ENCODE measurements at places on chromosomes 7 and 10.

GRCh38 chr10:117945651-117946050, 101.1 kb downstream of the RAB11FIP2 start:
- no peak for DNase-seq

GRCh38 chr10:100346351-100346764, 675 bp upstream of the SCD start:
- peak; percentile 67 for DNase-seq

GRCh38 chr7:16627236-16627635, 18.3 kb downstream of the ANKMY2 start:
- no peak for DNase-seq

GRCh38 chr10:57699944-57700343, 567.8 kb downstream of the IPMK start:
- DNase-seq, result no peak

DNA sequence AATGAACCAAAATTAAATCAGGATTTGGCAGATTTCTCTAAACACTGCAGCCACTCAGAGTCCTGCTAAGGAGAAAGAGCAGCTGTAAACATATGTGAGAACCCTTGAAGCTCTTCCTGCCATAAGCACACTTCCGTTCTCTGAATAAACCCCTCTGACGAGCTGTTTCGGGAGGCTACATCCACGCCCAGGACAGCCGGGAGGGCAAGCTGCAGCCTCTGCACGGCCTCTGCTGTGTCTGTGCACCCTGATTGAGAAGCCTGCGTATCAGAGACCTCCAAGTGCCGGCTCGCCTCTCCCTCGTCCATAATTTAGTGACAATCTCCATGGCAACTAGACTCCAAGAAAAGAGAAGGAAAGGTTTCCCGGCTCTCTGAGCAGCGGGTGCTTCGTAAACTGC, 114.4 kb downstream of the PTPRN2 start:
- DNase-seq, result peak; percentile 21

DNA sequence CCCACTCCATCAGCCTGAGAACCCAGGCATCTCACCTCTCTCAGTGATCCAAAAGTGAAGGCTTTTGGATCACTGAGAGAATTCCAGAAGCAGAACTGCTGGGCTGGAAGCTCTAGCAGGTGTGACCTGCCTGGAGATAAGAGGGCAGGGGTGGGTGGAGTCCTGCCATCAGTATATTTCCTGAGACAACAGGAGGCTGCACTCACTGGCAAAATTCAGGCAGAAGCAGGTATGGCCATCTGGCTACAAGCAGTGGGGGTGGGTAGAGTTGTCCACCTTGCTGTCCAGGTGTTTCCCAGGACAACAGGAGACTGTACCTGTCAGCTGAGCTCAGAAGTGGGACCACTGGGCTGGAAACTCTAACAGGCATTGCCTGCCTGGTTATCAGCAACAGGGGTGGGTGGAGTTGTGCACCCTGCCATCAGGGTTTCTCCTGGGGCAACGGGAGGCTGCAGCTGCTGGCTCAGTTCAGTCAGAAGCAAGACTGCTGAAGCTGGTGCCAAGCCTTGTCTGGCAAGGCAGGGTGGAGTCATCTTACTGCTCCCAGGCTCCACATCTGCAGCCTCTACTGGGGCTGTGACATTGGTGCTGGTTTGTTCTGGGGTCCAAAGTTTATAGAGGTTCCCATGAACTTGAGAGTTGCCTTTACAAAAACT, 47.2 kb upstream of the SFTPD start:
- DNase-seq, result peak; percentile 39

DNA sequence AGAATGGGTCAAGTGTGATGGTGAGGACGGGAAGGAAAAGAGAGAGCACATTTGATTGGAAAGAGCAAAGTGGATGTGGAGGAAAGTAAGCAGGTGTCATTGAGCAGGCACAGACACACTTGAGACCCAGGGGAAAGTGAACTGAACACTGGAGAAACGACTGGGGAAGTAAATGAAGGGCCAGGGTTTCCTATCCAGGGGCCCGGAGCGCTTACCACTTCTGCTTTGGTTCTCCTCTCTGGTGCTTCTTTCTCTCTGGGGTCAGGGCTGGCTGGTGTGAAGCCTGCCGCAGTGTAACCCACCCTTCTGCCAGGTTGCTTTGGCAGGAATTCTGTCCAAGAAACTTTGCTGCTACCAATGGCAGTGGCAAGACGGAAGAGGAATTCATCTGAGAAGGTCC, 219.3 kb downstream of the SKAP2 start:
- DNase-seq, result no peak

DNA sequence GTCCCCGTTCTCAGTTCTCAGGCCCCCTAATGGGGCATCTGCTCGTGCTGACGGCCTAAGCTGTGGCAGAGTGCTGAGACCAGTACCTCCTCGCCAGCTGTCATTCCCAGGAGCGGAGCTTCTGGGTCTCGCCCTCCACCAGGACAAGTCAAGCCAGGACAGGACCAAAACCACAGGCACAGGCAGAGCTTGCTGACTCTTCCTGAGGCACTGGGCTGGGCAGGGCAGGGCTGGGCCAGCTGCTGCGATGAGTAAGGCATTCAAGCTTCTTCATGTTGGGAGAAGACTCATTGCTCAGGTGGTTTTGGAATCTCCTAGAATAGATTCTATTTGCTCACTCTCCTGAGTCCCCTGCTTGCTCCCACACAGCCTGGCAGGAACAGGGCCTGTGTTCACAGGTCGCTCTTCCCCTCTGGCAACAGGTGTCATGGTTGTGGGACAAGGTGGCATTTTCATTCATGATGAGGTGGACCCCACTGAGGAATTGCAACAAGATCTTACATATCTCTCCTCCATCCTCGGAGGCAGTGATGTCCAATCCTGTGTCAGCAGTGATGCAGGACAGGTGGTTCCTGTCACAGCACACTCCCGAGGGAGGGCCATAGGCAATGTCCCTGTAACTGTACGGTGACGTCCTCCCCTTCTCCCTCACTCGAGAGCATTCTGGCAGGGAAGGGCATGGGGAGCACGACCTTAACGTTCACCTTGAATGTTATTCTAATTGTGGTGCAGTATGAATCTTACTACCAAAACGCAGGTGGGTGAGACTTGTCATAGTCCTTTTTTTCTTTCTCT, 17.0 kb upstream of the SH3PXD2A start:
- no peak for DNase-seq

- DNase-seq, result no peak
Measured at GRCh38 chr7:14170872-14171271, 181.4 kb upstream of the ETV1 start.

DNA sequence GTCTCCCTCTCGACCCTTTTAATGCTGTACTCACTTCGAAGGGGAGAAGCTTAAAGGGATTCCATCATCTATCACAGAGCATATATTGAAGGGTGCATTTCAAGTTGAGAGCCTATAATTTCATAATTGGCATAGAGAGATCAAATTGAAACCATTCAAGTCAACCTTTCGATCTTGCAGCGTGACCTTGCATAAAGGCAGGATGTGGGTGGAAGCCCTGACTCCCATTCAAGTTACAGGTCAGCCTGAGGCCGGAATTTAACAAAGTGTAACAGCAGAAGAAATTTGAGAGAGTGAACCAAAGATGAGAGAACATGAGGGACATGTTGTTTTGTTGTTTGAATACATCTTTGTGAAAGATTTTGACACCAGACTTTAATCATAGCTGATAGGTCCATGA, 195.3 kb upstream of the TPK1 start:
- no peak for DNase-seq

DNA sequence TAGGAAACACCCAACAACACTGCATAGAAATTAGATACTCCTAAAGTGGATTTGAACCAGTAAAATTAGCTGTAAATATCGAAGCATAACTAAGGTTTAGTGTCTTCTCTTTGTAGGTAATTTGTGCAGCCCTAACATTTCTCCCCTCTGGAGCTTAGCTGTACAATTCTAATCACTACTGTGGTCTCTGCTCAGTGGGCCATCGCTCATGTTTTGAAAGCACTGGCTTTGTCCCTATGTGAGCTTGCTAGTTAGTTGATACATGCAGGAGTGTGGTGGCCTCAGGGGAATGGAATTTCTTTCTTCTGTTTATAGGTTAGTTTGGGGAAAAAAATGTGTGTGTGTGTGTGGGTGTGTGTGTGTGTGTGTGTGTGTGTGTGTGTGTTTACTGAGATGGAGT, 373.1 kb downstream of the DPP6 start:
- no peak for DNase-seq

- peak; percentile 82 for DNase-seq
Measured at GRCh38 chr7:7969306-7970236, 975 bp downstream of the GLCCI1 start.

DNA sequence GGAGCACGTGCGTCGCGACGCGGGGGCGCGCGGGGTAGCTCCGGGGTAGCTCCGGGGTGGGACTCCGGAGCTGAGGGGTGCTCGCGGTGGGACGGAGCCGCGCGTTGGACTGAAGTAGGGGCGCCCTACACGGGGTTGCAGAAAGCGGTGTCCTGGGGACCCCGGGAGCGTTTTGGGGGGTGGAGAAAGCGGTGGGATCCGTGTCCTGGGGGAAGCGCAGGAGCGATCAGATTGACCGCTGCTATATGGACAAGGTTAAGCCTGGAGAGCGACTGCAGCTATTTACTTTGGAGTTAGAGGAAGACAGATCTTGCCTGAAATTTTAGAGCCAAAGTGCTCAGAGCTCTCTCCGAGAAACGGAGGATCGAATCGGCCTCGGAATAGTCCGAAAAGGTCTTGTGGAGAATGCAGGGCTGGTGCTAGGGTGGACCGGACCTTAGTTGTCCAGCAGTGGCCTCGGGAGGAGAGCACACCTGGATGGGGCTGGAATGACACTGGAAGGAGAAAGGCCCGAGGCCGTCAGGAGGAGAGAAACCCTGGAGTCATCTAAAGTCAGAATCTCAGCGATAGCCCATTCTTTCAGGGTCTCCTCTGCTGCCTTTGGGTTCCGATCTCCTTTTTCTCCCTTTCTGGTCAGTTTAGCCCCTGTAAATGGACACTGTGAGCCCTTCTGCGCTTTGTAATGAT, 564 bp downstream of the PDSS1 start:
- no peak for DNase-seq

DNA sequence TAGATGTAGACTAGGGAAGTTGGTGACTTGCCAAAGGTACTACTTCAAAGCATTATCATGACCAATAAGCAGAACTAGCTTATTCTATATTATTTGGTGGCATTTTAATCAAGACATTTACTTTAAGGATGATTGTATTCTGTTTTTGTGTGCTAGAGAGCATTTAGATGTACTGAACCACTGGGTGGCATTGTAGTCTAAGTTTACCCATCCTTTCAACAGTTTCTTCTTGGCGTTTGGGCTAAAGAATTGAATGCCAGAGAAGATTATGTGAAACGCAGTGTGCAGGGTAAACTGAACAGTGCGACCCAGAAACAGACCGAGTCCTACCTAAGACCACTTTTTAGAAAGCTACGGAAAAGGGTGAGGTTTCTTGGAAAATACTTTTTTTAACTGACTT, 26.8 kb downstream of the PRPF18 start:
- peak; percentile 59 for DNase-seq

GRCh38 chr10:25698638-25699037, 235.4 kb upstream of the MYO3A start:
- DNase-seq, result no peak

DNA sequence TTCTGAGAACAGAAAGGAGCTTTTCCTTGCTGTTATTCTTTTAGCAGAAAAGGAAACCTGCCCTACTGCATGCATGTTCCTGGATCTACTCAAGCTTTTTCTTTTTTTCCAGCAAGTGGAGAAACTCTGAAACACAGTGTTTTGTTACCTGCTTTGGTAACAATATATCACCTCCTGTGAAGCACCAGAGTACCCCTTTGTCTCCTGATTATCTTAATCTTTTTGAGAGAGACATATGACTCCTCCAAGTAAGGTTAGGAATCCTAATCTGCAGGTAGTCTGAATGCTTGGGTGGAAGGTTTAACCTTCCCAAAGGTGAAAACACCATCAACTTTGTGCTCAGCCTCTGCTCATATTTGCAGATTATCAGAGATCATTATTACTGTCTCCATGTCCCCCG, 93.1 kb downstream of the MAPK8 start:
- no peak for DNase-seq

DNA sequence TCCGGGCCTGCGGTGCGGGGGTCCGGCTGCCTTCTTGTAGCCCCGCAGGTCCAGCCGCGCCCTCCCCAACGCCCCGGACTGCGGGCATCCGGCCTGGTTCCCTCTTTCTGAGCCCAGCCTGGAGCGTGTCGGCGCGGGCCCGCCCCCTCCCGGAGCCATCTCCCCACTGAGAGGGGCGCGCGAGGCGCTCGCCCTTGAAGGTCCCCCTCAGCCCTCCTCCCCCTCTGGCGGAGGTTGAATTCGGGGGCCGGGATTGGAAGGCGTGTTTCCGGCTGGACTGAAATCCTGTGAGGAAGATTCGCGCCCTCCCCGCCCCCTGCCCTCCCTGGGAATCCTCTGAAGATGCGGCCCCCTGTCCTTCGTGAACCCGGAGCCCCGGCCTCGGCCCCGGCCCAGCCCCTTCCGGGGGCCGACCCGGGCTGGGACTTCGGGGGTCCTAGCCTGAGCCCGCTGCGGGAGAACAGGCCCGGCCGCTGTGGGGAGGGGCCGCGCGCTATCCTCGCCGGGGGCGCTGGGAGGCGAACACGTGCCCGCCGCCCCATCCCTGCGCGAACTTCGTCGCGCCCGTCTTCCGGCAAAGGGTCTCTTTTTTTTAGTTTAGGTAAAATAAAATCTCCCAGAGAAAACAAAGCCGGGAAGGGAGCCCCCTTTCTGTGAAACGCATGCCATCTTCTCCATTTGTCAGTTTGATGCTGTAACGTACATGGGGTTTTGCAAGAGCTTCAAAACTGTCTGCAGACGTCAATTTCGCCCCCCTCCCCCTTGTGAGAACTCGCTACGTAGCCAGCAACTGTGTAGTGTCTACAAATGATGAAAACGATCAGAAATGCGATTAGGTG, 636 bp downstream of the PDCD4 start:
- peak; percentile 87 for DNase-seq

- no peak for DNase-seq
Measured at GRCh38 chr10:130215931-130216231, 79.7 kb downstream of the GLRX3 start.

DNA sequence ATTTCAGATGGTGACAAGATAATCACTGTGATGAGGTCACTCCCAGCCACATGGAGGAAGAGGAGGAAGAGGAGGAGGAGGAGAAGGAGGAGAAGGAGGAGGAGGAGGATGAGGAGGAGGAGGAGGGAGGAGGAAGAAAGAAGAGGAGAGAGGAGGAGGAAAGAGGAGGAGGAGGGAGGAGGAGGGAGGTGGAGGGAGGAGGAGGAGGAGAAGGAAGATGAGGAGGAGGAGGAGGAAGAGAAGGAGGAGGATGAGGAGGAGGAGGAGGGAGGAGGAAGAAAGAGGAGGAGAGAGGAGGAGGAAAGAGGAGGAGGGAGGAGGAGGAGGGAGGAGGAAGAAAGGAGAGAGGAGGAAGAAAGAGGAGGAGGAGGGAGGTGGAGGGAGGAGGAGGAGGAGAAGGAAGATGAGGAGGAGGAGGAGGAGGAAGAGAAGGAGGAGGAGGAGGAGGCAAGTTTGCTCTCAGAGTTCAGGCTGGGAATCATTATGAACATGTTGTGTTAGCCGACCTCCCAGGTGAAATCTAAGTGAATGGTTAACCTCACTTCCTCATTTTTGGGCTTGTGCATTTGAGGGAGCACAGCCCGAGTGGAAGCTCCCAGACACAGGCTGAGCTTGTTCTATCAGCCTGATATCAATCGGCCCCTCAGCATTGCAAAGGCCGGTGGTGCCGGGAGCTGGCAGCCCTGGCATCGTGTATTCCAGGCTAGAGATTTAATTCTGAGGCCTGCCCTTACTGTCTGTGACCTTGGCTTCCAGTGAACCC, 236.2 kb upstream of the PITRM1 start:
- DNase-seq, result no peak
